ENCODE measurements at places on chromosomes 3 and 15.
A peak's percentile ranks its signal among the peaks of the same experiment; 100 is the strongest.

DNA sequence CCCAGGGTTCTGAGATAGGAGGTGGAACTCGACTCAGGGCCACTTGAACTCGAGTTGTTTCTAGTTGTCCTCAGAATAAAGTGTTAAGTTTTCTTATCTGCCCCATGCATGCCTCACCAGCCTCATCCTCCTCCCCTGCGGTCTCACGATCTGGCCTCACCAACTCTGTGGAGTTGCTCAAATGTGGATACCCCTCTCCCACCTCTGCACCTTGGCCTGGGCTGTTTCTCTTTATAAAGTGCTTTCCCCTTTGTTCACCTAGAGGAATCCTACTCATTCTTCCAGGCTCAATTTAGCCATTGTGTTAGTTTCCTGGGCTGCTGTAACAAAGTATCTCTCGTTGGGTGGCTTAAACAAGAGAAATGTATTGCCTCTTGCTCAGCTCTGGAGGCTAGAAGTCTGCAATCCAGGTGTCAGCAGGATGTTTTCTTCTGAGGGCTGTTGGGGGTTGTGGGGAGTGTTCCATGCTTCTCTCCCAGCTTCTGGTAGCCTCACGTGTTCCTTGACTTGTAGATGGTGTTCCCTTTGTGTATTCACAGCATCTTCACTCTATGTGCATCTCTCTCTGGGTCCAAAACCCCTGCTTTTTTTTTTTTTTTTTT, 100.7 kb downstream of the MEX3B start:
- no peak for DNase-seq

GRCh38 chr15:74827614-74828013, 1.2 kb downstream of the CPLX3 start:
- DNase-seq, result no peak

- DNase-seq, result no peak
These were observed 183.5 kb downstream of the TJP1 start for GRCh38 chr15:29638781-29639180.

DNA sequence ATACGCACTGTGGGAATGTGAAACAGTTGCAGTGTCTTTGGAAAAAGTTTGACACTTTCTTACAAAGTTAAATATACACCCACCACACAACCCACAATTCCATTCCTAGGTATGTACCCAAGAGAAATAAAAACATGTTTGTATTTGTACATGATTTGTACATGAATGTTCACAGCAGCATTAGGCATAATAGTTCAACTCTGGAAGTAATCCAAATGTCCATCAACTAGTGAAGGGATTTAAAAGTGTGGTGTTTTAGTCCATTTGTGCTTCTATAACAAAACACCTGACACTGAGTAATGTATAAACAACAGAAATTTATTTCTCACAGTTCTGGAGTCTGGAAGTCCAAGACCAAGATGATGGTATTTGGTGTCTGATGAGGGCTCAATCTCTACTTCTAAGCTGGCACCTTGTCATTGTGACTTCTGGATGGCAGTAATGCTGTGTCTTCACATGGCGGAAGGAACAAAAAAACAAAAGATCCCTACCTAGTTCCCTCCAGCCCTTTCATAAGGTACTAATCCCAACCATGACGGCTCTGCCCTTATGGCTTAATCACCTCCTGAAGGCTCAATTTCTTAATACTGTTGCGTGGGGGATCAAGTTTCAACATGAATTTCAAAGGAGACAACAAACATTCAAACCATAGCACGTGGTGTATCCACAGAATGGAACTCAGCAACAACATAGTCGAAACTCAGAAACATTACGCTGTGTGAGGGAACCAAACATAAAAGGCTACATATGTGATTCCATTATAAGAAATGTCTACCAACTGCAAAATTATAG, 120.5 kb downstream of the AQP9 start:
- DNase-seq, result no peak

DNA sequence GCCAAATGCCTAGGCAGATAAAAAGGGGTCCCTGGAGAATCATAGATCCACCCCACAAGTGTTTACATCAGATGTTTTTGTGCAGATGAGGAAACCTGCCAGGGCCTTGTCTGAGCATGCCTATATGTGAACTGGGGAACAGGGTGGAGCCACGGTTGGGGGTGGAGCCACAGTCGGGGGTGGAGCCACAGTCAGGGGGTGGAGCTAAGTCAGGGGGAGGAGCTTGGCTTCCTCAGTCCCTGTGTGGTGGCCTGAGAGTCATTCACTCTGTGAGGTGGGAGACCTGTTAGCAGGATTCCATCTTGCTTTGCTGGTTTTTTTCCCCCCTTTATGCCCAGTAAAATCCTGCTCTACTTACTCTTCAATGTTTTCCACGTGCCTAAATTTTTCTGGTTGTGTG, 57.8 kb upstream of the TGFBR2 start:
- DNase-seq, result no peak

GRCh38 chr3:134965865-134966481, 170.9 kb downstream of the EPHB1 start:
- no peak for DNase-seq

DNA sequence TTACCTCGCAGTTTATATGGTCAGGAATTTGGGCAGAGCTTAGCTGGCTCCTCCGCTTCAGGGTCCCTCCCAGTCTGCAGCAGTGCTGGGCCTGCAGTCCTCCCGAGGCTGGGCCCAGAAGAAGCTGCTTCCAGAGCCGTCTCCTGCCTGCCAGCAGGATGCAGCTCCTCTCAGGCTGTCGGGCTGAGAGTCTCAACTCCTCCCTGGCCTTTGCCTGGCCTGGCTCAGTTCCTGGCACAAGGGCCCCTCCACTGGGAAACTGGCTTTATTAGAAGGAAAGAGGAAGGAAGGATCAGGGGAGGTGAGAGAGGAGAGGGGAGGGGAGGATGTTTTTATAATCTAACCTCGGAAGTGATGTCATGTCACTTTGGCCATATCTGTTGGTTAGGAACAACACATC, 72.8 kb downstream of the GABRG3 start:
- no peak for DNase-seq

- DNase-seq, result no peak
These were observed 104.2 kb downstream of the OXSM start for GRCh38 chr3:25894101-25894500.

DNA sequence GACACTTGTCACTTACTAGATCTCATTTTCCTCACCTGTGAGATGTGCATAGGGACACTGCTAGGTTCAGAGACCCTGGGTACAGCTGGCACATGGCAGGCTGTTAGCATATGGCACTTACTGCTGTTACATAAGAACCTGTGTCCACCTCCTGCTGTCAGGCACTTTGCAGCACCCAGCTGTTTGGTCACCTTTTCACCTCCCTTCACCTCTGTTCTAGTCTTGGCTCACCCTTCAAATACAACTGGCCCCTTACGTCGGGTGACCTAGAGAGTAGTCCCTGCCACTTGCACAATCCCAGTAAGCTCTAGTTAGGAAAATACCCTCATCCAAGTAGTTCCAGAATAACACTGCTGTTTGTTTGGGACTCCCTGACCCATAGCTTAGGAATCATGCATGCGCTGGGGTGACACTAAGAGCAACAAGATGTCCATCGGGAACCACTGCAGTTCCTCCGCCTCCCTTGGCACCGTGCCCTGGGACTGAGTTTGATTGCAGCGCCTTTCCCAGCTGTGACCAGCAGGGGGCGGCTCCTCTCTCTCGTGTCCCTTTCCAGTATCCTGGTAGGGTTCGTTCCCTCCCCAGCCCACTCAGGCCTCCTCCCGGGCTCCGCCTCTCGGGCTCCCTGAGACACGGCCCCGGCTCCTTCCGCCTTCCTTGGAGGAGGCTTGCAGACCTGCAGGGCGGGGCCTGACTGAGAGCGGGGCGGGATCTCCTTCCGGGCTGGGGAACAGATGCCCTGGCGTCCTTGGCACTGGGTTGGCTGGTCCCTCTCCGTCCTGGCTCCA, 78.6 kb downstream of the ABHD5 start:
- DNase-seq, result peak; percentile 57

- no peak for DNase-seq
These were observed 134.3 kb upstream of the PRR20G start for GRCh38 chr3:127421943-127422662.

- no peak for DNase-seq
These were observed 6.6 kb upstream of the POLQ start for GRCh38 chr3:121552379-121552778.

DNA sequence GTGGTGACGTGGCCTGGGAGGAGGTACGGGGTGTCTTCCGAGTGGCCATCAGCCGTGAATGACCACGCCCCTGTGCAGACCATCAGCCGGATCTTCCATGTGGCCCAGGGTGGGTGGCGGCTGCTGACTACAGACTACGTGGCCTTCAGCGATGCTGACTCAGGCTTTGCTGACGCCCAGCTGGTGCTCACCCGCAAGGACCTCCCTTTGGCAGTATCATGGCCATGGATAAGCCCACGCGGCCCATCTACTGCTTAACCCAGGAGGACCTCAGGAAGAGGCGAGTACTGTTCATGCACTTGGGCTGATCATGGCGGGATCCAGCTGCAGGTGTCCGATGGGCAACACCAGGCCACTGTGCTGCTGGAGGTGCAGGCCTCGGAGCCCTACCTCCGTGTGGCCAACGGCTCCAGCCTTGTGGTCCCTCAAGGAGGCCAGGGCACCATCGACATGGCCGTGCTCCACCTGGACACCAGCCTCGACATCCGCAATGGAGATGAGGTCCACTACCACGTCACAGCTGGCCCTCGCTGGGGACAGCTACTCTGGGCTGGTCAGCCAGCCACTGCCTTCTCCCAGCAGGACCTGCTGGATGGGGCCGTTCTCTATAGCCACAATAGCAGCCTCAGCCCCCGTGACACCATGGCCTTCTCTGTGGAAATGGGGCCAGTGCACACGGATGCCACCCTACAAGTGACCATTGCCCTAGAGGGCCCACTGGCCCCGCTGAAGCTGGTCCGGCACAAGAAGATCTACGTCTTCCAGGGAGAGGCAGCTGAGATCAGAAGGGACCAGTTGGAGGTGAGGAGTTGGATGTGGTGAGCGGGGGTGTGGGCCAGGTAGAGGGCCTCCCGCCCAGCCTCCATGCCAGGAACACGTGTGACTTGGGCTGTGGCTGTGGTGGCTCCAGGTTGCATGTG, 178.4 kb downstream of the TBC1D2B start:
- DNase-seq, result no peak

DNA sequence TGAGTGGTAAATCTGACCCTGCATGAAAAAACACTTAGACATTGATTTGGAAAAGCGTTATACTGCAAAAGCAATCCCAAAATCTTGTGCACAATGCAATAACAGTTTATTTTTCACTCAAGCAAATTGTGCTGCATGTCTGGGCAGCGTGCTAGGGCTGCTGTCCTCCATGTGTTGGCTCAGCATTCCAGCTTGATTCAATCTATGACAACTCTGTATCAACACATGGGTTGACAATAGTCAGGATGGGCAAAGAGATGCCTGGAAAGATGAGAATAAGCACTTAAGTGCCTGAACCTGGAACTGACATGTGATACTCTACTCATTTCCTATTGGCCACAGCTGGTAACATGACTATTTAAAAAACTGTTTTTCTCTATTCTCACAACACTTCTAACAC, 51.8 kb downstream of the DUT start:
- no peak for DNase-seq

DNA sequence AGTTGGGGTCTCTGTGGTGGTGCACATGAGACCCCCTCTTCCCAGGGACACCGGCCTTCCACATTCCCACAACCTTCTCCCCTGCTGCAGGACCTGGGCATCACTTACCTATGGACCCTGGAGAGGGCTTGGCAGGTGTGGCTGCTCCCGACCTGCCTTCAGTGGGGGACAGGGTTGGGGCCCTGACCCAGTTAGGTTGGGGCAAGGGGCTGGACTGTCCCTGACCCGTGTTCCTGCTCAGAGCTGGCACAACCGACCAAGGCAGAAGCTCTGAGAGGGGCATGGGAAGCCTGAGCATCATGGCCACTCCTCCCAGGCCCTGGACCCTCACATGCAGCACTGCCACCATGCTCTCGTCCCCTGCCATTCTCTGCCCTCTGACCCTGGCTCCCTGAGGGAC, 6.1 kb downstream of the NBEAL2 start:
- no peak for DNase-seq

Data from CD4-positive, alpha-beta T cell treated with Interleukin-6 at 100 ng/mL for 8 hours (primary cell).